ENCODE measurements at places on chromosomes 7 and 10.

DNA sequence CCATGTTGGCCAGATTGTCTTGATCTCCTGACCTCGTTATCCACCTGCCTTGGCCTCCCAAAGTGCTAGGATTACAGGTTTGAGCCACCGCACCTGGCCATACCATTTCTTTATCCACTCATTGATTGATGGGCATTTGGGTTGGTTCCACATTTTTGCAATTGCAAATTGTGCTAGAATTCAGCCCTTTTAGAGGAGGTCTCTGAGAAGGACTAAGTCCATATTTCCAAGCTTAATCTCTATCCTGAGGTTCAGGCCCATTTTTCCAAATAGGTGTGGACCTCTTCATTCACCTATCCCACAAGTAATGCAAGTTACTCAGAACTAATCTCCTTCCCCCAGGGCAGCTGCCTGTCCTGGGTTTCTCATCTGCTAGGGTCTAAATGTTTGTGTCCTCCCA is 9.7 kb upstream of the OPTN start:
- no peak for DNase-seq

DNA sequence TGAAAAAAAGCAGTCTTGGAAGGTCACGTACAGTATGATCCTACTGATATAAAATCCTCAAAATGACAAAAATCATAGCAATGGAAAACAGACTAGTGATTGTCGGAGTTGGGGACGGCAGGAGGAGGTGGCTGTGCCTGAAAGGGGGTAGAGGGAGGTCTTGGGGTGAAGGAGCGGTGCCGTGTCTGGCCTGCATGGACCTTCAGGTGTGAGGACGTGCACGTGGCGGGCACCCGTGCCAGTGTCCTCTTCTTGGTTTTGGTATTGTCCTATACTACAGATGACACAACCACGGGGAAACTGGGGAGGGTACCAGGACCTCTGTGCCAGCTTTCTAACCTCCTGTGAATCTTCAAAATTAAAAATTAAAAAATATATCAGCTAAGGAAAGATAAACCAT is 73.0 kb downstream of the COBL start:
- no peak for DNase-seq

GRCh38 chr7:72317341-72317740 is 94.8 kb downstream of the CALN1 start:
- no peak for DNase-seq

DNA sequence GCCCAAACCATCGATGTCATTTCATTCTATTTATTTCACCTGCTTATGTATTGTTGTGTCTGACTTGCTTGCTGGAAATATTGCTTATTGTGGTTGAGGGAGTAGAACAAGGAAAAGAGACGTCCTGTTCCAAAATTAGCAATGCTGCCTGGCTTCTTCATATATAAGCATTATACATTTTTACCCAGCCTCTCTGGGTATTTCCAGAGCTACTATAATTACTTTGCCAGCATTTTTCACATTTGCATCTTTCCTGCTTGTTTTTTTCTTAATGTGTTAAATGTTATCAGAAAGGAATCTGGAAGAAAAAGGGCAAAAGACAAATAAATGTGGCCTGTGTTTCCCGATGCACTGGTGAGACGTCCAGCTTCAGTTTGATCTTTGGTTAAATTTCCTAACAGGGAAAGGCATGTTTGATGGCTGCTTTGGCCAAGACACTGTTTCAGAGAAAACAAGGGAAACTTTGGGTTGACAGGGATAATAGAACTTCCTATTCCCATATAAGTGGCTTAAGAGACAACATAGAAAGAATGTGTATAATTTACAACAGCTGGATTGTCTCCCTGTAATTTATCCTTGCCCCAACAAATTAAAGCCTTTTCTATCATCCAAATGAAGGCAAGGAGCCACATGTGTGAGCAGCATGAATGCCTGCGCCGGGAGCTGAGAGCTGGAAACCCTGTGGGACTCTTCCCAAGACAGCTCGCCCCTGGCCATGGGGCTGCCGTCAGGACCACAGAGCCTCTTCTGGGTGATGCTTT is 671.1 kb upstream of the CELF2 start:
- no peak for DNase-seq

DNA sequence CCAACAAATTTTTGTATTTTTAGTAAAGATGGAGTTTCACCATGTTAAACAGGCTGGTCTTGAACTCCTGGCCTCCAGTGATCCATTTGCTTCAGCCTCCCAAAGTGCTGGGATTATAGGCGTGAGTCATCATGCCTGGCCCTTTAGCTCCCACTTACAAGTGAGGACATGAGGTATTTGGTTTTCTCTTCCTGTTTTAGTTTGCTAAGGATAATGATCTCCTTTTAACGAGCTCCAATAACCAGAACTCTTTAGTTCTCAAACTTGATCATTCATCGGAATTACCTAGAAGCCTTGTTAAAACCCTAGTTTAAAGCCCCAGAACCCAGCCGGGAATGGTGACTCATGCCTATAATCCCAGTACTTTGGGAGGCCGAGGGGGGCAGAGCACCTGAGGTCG is 481.4 kb downstream of the TYW1 start:
- no peak for DNase-seq

DNA sequence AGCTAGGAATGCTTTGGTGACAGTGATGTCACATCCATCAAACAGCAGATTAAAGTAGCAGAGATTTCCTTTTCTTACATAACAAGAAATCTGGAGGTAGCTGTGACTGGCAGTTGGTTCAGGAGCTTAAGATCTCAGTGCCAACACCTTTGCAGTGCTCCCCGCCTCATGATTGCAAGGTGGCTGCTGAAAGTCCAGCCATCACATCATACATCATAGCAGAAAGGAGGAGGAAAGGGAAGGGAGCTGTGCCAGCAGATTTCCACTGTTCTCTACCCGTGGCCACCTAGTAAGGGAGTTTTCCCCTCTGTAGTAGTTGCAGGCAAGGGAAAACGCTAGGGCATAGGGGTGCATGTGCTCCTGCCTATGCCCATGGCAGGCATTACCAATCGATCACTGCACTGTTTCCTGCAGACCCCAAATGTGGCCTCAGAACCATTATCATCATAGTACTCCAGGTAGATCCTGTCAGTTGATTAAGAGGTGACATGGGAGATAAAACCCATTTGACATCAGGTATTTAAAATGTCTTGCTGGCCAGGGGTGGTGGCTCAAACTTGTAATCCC is 57.9 kb upstream of the GTF2IRD1 start:
- no peak for DNase-seq

DNA sequence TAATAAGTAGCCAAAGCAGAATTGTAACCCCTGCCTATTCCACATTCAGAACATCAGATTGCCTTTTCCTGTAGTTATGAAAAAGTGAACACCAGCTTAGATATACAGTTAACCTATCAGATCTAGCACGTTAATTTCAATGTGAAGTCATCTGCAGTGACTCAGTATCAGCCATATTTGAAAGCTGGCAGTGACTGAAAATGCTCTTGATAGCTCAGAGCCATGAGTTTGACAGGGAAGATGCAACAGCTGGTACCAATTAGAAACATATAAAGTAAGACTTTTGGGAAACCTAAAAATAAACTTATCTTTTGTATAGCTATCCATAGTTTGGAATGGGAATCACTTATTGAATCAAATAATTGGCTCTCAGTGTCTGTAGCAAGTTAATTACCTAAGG is 284.1 kb upstream of the NPSR1 start:
- DNase-seq = no peak

GRCh38 chr10:76270464-76270863 is 839.0 kb downstream of the LRMDA start:
- no peak for DNase-seq

DNA sequence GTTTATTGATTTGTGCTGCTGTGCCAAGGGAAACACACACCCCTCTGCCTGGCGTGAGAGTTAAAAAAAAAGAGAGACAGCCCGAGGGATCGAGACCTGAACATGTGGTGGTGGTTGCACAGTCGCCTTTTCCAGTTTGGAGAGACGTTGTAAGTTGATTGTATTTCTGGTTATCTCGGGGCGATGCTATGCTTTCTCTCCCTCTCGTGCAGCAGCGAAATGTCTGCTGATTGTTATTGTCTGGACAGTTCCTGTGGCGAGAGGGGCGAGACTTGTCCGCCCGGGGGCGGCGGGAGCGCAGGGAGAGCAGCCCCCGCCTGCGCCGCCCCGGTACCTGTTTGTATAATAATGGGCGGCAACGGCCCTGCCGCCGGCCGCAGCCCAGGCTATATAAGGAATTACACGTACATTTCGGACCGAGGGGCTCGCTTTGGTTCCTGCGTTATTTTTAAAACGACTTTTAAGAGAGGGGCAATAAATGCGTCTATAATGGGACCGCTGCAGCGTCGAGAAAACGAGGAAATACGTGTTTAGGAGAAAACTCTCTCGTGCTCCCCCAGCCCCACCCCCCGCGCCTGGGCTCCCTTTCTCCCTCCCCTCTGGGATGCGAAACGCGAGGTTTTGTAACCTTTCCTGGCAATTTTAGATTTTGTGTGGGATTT is 1.7 kb downstream of the ZEB1 start:
- DNase-seq = peak; percentile 26

DNA sequence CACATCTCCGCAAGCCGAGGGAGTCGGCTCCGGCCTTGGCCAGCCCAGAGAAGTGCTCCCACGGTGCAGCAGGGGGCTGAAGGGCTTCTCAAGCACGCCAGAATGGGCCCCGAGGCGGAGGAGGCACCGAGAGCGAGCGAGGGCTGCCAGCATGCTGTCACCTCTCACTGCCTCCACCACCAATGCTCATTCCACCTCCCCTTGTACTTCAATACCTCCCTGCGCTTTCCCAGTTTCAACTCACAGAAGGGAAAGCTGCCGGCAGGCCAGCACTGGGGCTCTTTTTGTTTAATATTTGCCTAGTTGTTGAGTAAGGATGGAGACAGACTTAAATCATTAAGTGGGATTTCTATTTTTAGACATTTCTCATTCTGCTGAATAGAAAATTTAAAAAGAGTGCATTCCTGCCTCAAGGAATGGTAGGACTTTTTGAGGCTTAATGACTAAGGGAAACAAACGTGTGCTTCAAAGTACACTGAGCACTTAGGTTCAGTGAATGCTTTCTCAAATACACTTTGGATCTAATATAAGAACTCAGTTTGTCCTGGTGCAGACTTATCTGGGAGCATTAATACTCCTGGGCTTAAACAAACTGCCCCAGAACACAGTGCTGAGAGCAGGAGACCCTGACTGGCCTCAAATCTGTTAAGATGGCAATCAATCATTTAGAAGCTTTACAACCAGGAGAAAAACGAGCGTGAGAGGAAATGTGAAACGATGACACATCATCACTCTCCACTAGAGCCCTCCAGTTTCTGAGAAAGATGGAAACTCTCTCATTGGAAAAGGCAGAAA is 131.2 kb downstream of the RALA start:
- DNase-seq = no peak

- DNase-seq = no peak
Observed at GRCh38 chr10:11823122-11823988, at the start of gene PROSER2. TSS of gene PROSER2 (plus strand) at chr10:11823356. CDS start at chr10:11852078, 28,722 bp downstream.

- no peak for DNase-seq
Observed at GRCh38 chr7:140586516-140586915, 54.1 kb downstream of the DENND2A start.

DNA sequence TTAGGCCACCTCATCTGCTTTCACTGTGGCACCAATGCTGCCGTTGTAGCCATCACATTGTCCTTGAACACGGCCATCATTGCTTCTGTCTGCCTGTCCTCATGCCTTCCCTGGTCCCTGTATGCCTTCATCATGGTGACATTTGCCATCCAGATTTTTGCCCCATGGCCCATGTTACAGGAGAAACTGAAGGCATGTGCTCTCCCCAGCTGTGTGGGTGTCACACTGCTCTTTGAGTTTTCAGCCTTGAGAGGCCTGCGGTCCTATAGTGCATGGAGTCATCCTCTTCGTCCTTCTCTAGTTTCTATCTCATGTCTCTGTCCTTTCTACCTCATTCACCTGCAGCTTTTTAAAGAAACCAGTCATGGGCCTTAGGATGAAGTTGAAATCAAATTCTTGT is 6.2 kb upstream of the SLC26A3 start:
- no peak for DNase-seq

- DNase-seq = no peak
Observed at GRCh38 chr10:101489355-101489754, 98.7 kb downstream of the POLL start.

DNA sequence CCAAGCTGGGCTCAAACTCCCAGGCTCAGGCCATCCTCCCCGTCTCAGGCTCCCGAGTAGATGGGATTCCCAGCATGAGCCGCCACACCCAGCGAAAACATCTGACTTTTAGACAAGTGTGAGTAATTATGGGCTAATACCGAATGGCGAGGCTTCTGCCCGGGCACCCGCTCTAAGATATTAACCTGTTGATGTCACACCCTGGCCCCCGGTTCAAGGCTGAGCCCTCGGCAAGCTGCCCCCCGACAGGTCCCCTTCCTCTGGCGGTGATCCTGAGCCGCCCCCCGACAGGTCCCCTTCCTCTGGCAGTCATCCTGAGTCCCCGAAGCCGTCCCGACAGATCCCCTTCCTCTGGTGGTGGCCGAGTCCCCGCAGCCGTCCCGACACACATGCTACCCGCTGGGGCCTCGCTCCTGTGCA is 5.2 kb downstream of the PSMG3 start:
- DNase-seq = no peak

GRCh38 chr7:93228302-93228701 is 2.0 kb upstream of the HEPACAM2 start:
- no peak for DNase-seq

- no peak for DNase-seq
Observed at GRCh38 chr7:107931740-107932515, 40.9 kb downstream of the DLD start.

- DNase-seq = peak; percentile 52
Observed at GRCh38 chr7:148262721-148263229, 327.8 kb upstream of the C7orf33 start.

- DNase-seq = no peak
Observed at GRCh38 chr7:154783281-154783909, 219.5 kb downstream of the PAXIP1 start.

- no peak for DNase-seq
Observed at GRCh38 chr10:61757525-61758397, 95.0 kb downstream of the CABCOCO1 start.

- DNase-seq = no peak
Observed at GRCh38 chr10:118447478-118448270, 105.5 kb upstream of the FAM204A start.

GRCh38 chr7:127935847-127936376 is 95.3 kb downstream of the LRRC4 start:
- DNase-seq = no peak

DNA sequence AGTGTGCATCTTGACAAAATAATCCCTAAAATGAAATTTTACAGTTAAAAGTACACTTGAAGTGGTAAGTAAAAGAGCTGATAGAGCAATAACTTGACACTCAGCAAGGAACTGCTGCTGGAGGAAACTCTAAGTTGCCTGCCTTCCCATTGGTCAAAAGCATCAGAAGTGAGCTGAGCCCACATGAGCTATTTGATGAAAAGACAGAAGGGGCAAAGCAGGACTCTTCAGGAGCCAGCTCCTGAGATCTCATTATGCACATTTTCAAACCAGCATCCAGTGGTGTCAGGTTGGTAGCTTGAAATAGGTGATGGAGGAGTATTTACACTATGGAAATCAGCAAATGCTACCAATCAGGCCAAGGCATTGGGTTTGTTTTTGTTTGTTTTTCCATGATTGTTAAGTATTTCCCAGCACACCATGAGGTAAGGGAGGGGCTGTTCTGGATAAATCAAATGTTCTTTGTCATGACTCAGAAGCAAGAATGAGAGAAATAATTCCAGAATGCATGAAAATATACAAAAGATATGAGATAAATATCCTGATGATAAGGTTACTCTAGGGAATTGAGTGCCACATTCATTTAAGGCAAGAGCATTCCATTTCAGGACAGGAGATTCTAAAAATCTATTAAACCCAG is 316.6 kb downstream of the SNX13 start:
- no peak for DNase-seq
